ENCODE measurements at places on chromosomes 5 and 9. TPM values are rescaled to one million over a fixed set of nuclear protein-coding genes. Genes with fewer than 3 reads are reported as not detected.

SPATA31D4 gene
- polyA plus RNA-seq = not detected

RMRP gene
- not detected for polyA plus RNA-seq

CNTLN gene
- 25.2 TPM for polyA plus RNA-seq

GADD45G gene
- 4.6 TPM for polyA plus RNA-seq

All from left lung (tissue), 14 donors.